DMS53 (cell line): ENCODE measurements at places on chromosomes 3 and 15.

GRCh38 chr15:95303713-95304112 lies 1026.8 kb upstream of the NR2F2 start:
- DNase-seq: no peak

DNA sequence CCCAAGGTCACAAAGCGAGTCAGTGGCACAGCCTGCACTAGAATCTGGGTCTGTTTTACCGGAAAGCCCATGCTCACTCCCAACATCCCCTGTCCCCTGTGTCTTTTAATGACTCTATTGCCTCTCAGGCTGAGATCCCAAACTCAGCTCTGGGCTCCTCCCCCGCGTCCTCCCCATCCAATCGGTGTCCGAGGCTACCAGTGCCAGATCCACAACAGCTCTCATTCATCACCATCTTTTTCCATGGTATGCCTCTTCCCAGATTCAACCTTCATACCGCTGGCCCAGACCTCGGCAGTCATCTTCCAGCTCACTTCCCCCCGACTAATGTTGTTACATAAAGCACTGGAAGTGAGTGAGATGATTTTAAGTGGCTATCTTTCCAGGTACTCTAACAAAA lies 16.1 kb upstream of the KY start:
- DNase-seq: no peak

- DNase-seq: peak; percentile 11
Measured at GRCh38 chr3:131704098-131704497, 201.3 kb upstream of the MRPL3 start.

DNA sequence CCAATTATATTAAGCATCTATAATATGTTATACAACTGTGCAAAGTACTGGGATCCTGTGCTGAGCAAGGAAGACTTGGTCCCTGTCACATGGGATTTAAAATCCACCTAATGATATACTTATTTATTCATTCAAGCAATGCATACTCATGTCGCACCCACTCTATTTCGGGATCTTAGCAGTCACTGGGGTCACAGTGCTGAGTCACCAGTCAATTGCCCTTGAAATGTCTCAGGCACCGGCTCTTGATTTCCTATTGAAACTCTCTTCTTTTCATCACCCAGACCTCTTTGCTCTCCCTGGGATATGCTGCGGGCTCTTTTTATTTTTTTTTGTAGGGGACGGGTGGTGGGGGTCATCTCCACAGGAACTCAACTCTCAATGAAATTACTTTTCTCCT lies 194.5 kb upstream of the GAP43 start:
- DNase-seq: no peak

GRCh38 chr3:63325386-63325785 lies 47.3 kb downstream of the SYNPR start:
- no peak for DNase-seq

DNA sequence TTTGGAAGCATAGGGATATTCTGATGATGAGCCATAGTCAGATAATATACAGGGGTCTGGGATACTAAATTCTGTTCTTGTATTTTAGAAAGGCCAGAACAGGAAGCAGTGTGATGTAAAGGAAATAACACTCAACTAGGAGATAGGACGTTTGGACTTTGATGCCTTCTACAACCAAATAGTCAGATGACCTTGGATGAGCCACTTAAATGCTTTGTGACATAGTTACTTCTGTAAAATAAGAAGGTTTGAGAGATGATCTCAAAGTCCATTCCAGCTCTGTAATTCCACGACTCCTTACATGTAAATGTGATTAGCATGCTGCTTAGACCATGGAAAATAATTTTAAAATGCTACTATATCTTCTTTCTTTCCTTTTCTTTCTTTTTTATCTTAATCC lies 29.5 kb upstream of the CCDC54 start:
- DNase-seq: no peak

DNA sequence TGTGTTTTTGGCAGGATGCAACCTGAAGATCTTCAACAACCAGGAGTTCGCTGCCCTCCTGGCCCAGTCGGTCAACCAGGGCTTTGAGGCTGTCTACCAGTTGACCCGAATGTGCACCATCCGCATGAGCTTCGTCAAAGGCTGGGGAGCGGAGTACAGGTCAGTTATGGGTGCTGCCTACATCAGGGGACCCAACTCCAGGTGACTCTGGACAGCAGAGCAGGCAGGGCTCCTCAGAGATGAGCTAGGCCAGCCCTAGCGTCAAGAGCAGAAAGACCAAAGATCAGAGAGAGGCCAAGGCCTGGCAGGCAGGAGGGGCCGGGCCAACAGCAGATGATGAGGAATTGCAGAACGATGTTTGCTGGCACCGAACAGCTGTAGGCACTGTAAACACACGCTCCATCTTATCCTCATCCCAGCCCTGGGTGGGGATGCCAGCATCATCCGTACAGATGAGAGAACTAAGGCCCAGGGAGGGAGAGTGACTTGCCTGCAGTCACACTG lies 67.1 kb downstream of the AAGAB start:
- no peak for DNase-seq
